Cortex of kidney (tissue), 1 donor: ENCODE measurements at places on chromosomes 7 and 10.

DNA sequence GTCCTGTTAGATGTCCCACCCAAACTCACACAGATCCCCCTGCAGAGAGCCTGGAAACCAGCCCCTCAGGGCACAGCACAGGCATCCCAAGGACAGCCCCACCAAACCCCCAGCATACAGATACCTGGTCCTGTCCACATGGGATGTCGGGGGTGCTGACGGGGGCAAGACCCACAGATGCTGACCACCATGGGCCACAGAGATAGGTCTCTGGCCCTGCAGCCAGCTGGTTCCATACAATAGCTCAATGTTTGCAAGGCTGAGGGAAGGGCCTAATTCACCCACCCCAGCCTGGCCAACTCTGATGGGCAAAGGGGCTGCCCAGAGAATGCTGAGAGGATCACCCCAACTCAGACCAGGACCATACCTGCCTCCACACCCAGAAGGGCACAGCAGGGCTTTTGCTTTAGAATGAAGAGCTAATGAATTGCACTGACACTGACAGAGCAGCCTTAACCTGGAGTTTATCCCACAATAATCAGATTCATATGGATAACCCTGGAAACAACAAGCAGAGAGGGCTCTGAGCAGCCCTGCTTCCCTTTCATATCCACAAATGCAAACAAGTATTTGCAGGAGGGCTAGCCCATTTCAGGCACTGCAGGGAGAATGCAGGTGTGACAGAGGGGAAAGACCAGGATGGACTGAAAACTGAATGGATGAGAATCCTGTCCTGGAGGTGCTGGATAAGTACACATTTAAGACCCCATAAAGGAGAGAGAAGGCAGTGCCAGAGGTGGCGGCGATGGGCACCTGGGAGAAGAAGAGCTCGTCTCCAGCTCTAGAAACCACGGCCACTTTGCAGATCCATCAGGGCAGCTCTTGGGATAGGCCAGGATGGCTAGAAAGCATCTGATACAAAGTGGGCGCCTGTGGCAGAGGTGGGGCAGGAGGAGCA, 126.7 kb downstream of the TNS3 start:
- DNase-seq: no peak

GRCh38 chr7:92423710-92424131, 23.6 kb upstream of the GATAD1 start:
- no peak for DNase-seq

- no peak for DNase-seq
These were observed 7.4 kb downstream of the HK1 start for GRCh38 chr10:69285699-69286098.

DNA sequence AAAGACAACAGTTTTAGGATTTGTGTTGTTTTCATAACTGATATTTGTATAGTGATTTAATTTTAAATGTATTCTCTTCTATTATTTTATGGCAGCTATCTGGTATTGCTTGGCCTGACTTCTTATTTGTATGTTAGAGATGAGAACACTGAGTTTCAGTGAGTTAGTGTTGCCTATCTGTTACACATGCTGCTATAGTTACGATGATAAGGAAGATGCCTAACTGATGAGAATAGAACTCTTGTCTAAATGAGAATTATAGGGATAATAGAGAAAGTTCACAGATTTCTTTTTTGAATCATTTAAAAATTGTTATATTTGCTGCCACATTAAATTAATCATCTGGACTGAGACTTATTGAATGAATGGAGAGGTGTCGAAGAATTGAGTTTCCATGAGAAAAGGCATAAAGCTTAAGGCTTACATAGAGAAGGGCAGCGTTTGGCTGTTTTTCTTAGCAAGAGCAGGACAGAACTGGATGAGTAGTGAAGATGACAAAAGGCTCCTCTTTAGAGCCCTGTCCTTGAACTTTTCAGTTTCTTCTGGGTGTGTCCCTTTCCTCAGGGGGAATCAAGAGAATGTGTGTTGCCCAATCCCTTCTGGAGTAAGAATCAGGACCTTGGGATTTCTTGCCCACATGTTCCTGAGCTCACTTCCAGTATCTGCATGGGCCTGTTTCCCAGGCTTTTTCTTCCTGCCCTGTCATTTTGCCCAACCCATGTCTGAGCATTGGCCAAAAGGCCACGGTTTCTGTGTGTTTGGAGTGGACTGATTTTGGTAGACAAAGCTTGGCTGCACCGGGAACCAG, 195.6 kb upstream of the CSTF2T start:
- DNase-seq: no peak

- no peak for DNase-seq
These were observed 11.3 kb upstream of the TRPV6 start for GRCh38 chr7:142896741-142897379.

DNA sequence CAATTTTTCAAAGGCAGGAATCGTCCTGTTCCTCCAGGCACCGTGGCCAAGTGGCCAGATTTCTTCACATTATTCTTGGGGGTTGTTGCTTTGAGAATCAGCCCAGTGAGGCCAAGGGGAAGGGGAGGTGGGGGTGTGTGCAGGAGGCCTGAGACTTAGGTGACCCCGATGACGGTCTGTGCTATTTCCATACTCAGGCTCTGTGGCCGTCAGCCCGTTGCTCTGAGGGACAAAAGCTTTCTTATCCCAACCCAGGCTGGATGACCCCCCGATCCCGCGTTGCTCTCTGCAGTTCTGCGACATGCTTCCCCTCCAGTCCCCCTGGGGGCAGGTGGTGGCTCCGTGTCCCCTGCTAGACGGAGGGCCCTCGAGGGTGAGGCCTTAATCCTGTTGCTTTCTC, 14.2 kb downstream of the DOCK1 start:
- DNase-seq: no peak

DNA sequence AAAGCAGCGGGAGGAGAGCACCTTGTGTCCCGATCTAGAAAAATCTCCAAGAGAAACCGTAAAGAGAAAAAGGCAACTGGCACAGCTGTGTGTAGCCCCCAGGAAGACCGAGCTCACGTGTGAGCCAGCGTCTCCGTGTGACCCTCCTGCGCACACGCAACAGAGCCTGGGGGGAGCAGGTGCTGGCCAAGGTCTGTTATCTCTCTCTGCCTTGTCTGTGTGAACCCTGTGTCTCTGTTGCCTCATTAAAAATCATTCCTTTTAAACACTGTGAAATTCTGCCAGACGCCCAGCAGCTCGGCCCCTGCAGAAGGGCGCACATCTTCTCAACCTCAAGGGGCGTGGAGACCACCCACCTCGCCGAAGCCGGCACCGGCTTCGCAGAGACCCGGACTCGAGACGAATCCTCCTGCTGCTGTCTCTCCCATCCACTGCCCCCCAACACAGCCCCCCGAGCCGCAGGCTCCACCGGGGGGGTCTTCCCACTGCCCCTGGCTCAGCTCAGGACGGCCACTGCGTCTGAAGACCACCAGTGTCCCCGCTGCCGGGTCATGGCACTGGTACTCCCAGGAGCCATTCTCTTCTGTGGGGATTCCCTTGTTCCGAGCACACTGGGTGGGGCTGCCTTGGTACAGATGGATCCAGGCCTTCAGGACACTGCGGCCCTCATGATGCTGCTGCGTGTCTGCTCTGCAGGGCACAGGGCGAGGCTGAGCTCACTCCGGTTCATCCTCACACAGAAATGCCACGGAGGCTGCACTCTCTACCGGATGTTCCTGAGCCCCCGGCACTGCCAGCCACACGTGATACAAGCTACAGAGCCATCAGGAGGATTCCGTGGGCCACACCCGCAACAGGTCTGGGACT, 94.3 kb upstream of the DNAAF5 start:
- no peak for DNase-seq

GRCh38 chr7:16708980-16709379, 44.6 kb upstream of the TSPAN13 start:
- no peak for DNase-seq

DNA sequence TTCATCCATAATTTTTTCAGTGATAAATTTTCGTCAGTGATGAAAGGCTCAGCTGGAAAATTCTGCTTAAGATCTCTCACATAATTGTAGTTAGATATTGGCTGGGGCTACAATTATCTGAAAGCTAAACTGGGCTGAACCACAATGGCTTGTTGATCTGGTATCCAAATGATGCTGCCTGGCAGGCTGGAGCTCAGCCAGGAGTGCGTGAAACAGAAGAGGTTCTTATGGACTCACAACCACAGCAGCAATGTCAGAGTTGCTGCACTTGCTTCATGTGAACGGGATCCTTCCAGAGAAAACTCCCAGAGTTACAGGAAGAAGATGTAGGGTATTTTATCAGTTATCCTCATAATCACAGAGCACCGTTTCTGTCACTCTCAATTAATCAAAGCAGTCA, 533.2 kb upstream of the POM121L12 start:
- no peak for DNase-seq

DNA sequence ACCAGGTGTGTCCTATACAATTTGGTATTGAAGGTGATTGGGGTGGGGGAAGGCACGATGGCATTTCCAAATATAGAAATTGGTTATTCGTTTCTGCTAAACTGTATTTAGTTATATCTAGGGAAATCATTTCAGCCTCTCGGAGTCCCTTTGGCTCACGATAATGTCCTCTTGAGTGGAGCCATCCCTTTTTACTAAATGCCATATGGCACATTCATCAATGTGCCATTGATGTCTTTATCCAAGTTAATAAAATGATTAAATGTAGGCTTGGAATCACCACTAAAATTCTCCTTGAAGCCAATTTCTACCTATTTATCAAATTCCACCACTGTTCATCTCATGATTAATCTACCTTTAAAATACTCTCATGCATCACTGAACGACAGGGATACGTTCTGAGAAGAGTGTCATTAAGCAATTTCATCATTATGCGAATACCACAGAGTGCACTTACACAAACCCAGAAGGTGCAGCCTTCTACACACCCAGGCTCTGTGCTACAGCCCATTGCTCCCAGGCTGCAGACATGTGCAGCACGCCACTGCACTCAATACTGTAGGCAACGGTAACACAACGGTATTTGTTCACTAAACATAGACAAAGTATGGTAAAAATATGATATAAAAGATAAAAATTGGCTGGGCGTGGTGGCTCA, 219.2 kb upstream of the C7orf33 start:
- no peak for DNase-seq

DNA sequence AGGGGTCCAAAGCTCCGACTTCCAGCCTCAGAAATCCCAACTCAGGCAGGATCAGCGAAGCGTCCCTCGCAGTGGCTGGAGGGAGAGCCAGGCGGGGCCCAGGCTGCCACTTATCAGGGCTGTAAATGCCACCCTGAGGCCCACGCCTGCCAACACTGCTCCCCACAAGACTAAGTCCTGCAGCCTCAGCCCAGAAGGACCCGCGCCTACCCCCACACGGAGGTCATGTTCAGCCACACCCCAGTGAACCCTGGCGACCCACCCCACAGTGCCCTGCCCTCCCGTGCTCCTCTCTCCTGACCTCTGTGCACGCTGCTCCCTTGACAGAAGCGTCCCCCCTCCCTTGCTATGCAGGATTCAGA, 3.2 kb downstream of the PSMG3 start:
- no peak for DNase-seq

GRCh38 chr10:133455196-133455595, 1.5 kb downstream of the SCART1 start:
- no peak for DNase-seq

DNA sequence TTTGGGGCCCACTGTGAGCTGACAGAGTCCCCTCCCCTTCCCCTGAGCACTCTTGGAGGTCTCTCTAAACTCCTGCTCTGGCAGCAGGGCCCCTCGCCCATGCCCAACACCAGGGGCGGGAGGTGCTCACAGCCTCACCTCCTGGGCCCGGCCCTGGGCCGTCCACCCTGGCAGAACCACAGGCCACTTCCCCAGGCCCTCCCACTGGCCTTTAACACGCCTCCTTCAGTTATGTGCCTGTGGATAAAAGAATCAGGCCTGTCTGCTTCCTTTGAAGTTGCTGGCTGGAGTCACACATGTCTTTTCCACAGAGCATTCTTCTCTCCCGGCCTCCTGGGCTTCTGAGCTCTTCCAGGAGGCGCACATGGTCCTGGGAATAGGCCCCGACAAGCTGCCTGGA, 10.2 kb downstream of the MYL10 start:
- DNase-seq: no peak

GRCh38 chr7:108452707-108453106, 3.5 kb downstream of the NRCAM start:
- no peak for DNase-seq

- DNase-seq: no peak
These were observed 567.7 kb upstream of the ZWINT start for GRCh38 chr10:56928714-56929113.

- DNase-seq: no peak
These were observed 51.5 kb downstream of the HK1 start for GRCh38 chr10:69329721-69330178.

DNA sequence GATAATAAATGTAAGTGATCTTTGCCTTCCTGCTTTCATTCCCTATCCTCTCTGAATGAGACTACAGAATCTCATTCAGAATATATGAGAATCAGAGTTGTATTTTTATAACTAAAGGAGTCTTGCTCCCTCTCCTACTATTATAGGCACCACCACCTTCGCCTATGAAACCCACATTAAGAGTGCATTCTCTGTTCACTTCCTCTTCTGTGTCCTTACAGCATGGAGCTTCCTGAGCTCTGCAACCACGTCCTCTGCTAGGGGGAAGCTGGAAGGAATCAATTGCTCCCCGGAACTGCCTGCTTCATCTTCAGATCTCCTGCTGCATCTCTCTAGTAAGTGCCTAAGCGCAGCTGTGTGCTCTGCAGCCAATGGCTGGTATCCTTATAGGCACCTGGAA, 820.7 kb downstream of the GRID1 start:
- no peak for DNase-seq

DNA sequence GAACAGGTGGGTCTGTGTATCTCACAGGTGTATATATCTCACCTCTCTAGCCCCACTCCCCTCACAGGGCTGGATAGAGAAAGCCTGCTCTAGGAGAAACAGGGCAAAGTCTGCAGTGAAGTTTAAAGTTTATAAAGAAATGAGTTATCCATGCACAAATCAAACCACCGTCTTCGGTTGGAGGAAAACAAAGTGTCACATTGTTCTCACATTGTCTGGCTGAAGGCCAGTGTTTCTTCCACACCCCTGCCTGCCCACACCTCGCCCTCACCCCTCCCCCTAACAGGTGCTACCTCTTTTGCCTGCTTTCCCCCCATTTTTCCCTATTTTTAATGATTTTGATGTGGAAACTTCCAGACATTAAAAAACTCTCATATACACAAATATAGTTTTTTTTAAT, 25.8 kb downstream of the AQP1 start:
- no peak for DNase-seq

DNA sequence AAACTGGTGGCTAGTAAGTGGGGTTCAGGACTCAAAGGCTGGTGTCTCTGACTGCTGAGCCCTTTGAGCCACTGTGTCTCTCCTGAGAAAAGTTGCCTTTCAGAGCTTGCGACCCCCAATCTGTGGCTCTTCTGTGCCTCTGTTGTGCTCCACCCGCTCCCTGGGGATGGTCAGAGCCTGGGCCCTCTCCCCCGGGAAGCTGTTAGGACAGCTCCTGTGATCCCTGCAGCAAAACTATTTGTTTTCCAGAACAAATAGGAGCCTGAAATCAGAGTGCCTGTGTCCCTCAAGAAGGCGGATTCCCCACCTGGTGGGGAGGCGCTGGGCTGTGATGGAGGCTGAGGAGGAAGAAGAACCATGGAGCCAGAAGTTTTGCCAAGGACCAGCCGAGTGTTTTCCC, 56.4 kb upstream of the MXI1 start:
- no peak for DNase-seq

GRCh38 chr10:49187044-49187484, 1.1 kb downstream of the TMEM273 start:
- DNase-seq: no peak

- DNase-seq: no peak
These were observed 86.6 kb downstream of the ABLIM1 start for GRCh38 chr10:114571316-114571999.

GRCh38 chr10:80108576-80109239, 23.8 kb upstream of the PLAC9 start:
- no peak for DNase-seq

GRCh38 chr7:151386301-151387160, 23.3 kb downstream of the WDR86 start:
- DNase-seq: no peak
